IPS DF 6.9 (cell line): ENCODE measurements at places on chromosomes 5 and 9.

DNA sequence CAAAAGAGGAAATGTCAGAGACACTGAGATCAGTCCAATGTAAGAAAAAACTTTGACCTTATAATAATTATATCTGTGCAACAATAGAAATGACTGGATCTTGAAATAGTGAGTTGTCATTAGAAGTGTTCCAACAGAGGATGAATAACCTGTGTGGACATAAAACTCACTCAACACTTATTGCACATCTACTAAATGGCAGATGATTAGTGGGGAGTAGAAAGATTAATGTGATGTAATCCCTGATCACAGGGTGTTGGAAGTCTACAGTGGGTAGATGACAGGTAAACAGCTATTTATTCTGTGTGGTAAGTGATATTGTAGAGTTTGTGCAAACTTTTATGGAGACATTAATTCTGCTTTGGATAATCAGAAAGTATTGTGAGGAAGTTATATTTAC, 177.3 kb upstream of the HMHB1 start:
- no peaks in the 10 kb centered on the region for H3K36me3 ChIP-seq
- no peaks in the 10 kb centered on the region for H3K27me3 ChIP-seq
- DNase-seq, result no peak
- H3K4me3 ChIP-seq, result no peak overlapping the region

- no peaks in the 10 kb centered on the region for H3K27me3 ChIP-seq
- no peak for DNase-seq
- no peak overlapping the region for H3K27ac ChIP-seq
- H3K4me1 ChIP-seq, result peaks cover 16% of the 10 kb centered on the region
Observed at GRCh38 chr9:135887585-135888050, 19.7 kb downstream of the CAMSAP1 start.

GRCh38 chr9:16143947-16144890, 591.4 kb downstream of the CCDC171 start:
- no peak overlapping the region for H3K27ac ChIP-seq
- H3K4me3 ChIP-seq, result no peak overlapping the region
- H3K4me1 ChIP-seq, result no peaks in the 10 kb centered on the region
- DNase-seq, result no peak
- H3K27me3 ChIP-seq, result no peaks in the 10 kb centered on the region
- no peaks in the 10 kb centered on the region for H3K36me3 ChIP-seq

GRCh38 chr9:134395737-134396257, 69.5 kb downstream of the RXRA start:
- no peak for DNase-seq
- no peaks in the 10 kb centered on the region for H3K27me3 ChIP-seq
- H3K36me3 ChIP-seq, result no peaks in the 10 kb centered on the region
- no peak overlapping the region for H3K27ac ChIP-seq

- H3K36me3 ChIP-seq, result peaks cover 45% of the 10 kb centered on the region
- no peaks in the 10 kb centered on the region; the same call in 1 of the 2 replicates for H3K4me1 ChIP-seq
- no peak overlapping the region for H3K4me3 ChIP-seq
- H3K27ac ChIP-seq, result no peak overlapping the region
Observed at GRCh38 chr5:138929571-138929955, 54.4 kb upstream of the LRRTM2 start.

DNA sequence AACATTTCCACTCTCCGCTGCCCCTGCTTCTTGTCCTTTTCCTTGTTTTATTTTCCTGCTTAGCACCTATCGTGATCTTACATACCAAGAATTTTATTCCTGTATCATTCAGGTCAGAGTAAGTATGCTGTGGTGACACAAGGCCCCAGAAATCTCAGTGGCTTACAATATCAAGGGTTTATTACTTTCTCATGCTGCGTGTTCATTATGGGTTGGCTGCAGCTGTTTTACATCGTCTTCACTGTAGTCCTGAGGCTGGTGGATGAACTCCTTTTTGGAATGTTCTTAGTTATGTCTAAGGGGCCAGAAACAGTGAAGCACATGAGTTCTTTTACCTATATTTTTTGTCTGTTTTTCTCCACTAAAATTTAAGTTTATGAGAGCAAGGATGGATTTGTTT, 51.2 kb downstream of the FCHO2 start:
- no peaks in the 10 kb centered on the region for H3K27me3 ChIP-seq
- H3K4me1 ChIP-seq, result no peaks in the 10 kb centered on the region; the same call in 1 of the 2 replicates
- H3K4me3 ChIP-seq, result no peak overlapping the region
- no peak overlapping the region for H3K27ac ChIP-seq

- no peak for DNase-seq
- no peaks in the 10 kb centered on the region for H3K27me3 ChIP-seq
- H3K36me3 ChIP-seq, result no peaks in the 10 kb centered on the region
Observed at GRCh38 chr9:125629446-125629845, 77.6 kb downstream of the MAPKAP1 start.

- DNase-seq, result peak; percentile 25
- H3K4me1 ChIP-seq, result no peaks in the 10 kb centered on the region
- H3K4me3 ChIP-seq, result no peak overlapping the region
- no peak overlapping the region for H3K27ac ChIP-seq
- H3K27me3 ChIP-seq, result no peaks in the 10 kb centered on the region; the same call in 1 of the 2 replicates
Observed at GRCh38 chr5:151126199-151126645, 31.4 kb downstream of the ANXA6 start.

DNA sequence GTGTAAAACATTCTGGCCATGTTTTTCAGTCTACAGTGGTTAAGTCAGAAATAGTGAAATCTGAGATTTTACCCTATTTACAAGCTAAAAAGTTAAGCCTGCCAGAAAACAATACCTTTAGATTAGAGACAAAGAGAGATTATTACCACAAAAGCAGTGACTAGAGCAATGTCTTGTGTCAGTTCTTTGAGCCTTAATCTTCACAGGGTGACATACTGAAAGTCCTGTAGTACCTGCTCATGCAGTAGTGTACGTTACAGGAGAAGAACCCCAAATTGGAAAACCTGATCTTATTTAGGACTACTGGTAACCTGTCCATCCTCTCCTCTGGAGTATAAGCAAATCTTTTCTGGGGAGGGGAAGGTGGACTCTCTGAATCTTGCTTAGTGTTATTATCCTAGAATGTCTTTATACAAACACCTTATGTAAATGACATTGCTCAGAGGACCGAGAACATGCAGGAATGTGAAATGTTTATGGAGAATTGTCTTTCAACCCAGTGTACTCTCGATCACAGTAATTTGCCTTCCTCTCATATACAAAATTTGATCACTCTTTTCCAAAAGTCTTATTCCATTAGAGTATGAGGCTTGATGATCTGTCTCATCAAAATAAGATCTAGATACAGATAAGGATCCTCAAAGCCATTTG, 55.7 kb downstream of the ERBIN start:
- H3K36me3 ChIP-seq, result peaks cover 4% of the 10 kb centered on the region; the same call in 1 of the 2 replicates
- no peak for DNase-seq
- no peaks in the 10 kb centered on the region for H3K27me3 ChIP-seq
- no peak overlapping the region for H3K4me3 ChIP-seq
- peaks cover 3% of the 10 kb centered on the region for H3K4me1 ChIP-seq

GRCh38 chr9:130639124-130639765, 25.1 kb upstream of the PRDM12 start:
- peaks cover 15% of the 10 kb centered on the region for H3K36me3 ChIP-seq
- H3K27me3 ChIP-seq, result no peaks in the 10 kb centered on the region
- H3K27ac ChIP-seq, result no peak overlapping the region
- no peak overlapping the region for H3K4me3 ChIP-seq
- no peak for DNase-seq
- peaks cover 3% of the 10 kb centered on the region for H3K4me1 ChIP-seq

GRCh38 chr5:57855831-57856230, 373.2 kb upstream of the ACTBL2 start:
- H3K4me3 ChIP-seq, result no peak overlapping the region
- H3K36me3 ChIP-seq, result no peaks in the 10 kb centered on the region
- H3K27ac ChIP-seq, result no peak overlapping the region
- H3K27me3 ChIP-seq, result no peaks in the 10 kb centered on the region

- no peak overlapping the region for H3K4me3 ChIP-seq
- no peaks in the 10 kb centered on the region for H3K27me3 ChIP-seq
- H3K27ac ChIP-seq, result no peak overlapping the region
- H3K4me1 ChIP-seq, result no peaks in the 10 kb centered on the region
- no peak for DNase-seq
- no peaks in the 10 kb centered on the region for H3K36me3 ChIP-seq
Observed at GRCh38 chr9:108476574-108476973, 379.2 kb downstream of the ACTL7B start.

DNA sequence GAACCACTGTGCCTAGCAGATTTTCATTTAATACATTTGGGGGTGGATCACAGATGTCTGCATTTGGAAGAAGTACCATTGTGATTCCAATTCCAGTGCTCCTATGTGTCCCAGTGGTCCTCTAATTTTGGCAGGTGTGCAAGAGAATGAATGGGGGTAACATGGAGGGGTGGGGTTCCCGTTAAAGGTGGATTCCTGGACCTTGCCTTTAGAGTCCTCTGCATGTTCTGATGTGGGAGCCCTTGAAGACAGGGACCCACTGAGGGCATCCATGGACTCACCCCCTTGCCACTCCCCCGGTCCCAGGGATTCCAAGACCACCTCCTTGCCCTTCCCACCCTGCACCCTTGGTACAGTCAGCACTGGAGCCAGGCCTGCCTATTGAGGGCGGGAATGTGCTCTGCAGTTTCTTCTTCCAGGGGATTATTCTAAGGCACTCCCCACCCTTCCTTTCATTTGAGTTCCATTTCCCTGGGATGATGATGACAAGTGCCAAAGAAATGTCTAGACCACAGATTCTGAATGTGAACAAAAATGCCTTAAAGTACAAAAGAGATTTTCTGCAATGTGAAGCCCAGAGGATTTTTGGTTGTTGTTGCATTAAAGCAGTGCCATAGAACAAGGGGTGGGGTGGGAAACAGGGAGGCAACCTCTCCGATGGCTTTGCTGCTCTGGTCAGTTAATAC, 119.4 kb upstream of the PTCH1 start:
- no peak overlapping the region for H3K4me3 ChIP-seq
- no peak for DNase-seq
- no peaks in the 10 kb centered on the region; the same call in 1 of the 2 replicates for H3K4me1 ChIP-seq
- no peaks in the 10 kb centered on the region for H3K36me3 ChIP-seq

DNA sequence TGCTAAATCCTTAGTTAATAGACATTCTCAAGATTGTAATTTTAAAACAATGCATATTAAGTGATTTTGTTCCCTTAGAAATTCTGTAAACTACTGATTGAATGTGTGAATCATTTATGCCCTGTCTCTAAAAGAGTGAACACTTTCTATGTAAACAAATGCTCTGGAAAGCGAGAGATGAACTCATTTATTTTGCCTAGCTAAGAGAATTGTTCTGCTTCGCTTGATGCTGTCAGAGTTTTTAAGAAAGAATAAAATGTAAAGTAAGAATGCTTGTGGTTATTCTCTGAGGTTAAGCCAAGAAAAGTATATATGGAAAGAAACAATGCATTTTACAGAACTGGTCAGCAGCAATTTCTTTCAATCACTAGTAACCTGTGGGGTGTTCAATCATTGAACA, 347.4 kb upstream of the NUDT12 start:
- DNase-seq, result no peak
- H3K27ac ChIP-seq, result no peak overlapping the region
- H3K36me3 ChIP-seq, result no peaks in the 10 kb centered on the region
- H3K27me3 ChIP-seq, result no peaks in the 10 kb centered on the region
- H3K4me1 ChIP-seq, result no peaks in the 10 kb centered on the region

DNA sequence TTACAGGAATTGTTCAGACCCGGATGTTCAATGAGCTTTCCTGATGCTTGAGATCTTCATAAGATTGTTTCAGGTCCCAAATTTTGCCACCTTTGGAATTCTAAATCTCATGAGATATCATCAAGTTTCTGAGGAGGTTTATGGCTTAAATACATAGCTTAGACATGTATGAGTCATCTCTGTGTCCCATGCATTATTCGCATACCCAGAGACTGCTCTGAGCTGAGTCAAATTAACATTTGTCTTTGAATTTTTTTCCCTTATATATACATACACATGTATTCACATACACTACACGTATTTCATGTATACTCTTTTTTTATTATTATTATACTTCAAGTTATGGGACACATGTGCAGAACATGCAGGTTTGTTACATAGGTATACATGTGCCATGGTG, 744.6 kb downstream of the BRINP1 start:
- no peaks in the 10 kb centered on the region for H3K4me1 ChIP-seq
- no peak overlapping the region for H3K27ac ChIP-seq
- H3K4me3 ChIP-seq, result no peak overlapping the region

DNA sequence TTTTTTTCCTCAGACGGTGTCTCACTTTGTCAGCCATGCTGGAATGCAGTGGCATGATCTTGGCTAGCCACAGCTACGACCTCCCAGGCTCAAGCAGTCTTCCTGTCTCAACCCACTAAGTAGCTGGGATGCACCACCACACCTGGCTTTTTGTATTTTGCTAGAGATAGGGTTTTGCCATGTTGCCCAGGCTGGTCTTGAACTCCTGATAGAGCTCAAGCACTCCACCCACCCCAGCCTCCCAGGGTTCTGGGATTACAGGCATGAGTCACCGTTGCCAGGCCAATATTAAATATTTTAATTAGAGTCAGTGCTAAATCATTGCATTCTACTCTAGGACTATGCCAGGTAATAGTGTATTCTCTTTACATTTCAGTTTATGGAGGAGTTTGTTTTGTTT, 41.5 kb downstream of the UBE2R2 start:
- H3K27me3 ChIP-seq, result no peaks in the 10 kb centered on the region
- H3K36me3 ChIP-seq, result no peaks in the 10 kb centered on the region
- DNase-seq, result no peak
- no peak overlapping the region for H3K4me3 ChIP-seq
- no peaks in the 10 kb centered on the region for H3K4me1 ChIP-seq
- no peak overlapping the region for H3K27ac ChIP-seq

GRCh38 chr5:81724571-81724970, 26.3 kb downstream of the SSBP2 start:
- H3K27me3 ChIP-seq, result no peaks in the 10 kb centered on the region
- H3K36me3 ChIP-seq, result no peaks in the 10 kb centered on the region
- no peak for DNase-seq
- H3K27ac ChIP-seq, result no peak overlapping the region

- no peak for DNase-seq
- no peaks in the 10 kb centered on the region for H3K36me3 ChIP-seq
- no peaks in the 10 kb centered on the region for H3K4me1 ChIP-seq
- H3K4me3 ChIP-seq, result no peak overlapping the region
Observed at GRCh38 chr5:32512926-32513325, 68.4 kb upstream of the ZFR start.

DNA sequence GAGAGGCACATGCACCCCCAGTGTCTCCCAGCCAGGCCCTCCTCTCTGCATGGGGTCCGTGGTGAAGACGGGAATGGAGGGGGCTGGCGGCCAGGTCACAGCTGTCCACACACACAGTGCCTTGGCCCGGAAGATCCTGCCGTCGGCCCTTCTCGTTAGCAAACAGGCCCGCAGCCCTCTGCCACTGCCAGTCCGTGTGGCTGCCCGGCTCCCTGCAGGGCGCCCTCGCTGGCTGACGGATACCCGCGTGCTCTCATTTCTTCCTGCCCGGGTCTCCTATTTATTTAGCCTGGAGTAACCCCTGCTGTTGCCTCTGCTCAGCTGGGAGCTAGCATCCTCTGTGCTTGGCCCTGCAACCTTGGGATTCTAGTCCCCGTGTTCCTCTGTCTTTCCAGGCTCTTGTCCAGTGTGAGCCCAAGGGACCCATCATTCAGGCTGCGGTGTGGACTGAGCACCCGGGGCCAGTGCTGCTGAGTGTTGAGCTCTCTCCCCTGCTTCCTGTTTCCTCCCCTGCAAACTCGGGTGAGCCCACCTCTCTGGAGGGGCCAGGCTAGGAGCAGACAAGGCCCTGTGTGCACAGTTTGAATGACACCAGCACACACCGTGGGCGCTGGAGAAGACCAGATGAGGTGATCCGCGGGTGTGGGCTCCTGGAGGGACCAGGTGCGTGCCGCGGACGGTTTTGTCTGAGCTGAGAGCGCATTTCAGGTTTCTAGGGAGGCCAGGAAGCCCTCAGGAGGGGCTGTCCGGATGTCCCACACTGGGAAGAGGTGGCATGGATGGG, 14.6 kb upstream of the RNU6ATAC start:
- H3K4me3 ChIP-seq, result no peak overlapping the region
- H3K27ac ChIP-seq, result no peak overlapping the region
- H3K36me3 ChIP-seq, result no peaks in the 10 kb centered on the region
- no peaks in the 10 kb centered on the region for H3K27me3 ChIP-seq

GRCh38 chr9:99162759-99163364, 57.9 kb downstream of the TGFBR1 start:
- no peaks in the 10 kb centered on the region for H3K27me3 ChIP-seq
- no peak for DNase-seq
- H3K4me1 ChIP-seq, result peaks cover 5% of the 10 kb centered on the region
